ENCODE measurements at places on chromosomes 13 and 19.

- DNase-seq: no peak
Measured at GRCh38 chr13:65926750-65927171, 1303.4 kb downstream of the PCDH9 start.

DNA sequence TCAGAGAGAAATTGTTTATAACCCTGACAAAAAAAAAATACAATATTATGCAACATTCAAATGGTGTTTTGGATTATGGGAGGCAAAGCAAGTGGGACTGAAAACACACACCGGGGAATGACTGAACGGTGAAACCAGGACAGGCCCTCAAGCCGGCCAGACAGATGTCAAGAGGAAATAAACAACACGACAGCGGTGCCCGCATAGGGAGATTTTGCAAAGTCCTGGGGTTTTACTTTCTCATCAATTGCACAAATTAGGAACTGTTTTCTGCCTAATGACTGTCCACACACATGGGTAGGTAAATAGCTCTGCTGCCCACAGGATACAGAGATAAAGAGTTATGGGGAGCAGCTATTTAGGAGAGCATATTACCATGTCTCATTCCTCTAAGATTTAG, 134.5 kb downstream of the IRS2 start:
- no peak for DNase-seq

DNA sequence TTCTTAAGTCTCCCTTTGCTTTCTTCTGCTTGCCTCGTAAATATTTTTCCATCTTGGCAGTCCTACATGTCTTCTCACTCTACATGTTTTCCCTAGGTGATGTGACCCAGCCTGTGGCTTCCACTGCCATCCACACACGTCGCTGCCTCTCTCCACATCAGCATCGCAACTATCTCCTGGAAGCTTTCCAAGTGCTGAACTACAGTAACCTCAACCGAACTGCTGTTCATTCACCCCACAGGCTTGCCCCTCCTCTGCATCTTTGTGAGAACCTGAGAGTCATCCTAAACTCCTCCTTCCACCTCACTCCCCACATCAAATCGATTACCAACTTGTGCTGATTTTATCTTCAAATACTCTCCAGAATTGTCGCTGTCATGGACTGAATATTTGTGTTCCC, 41.2 kb upstream of the USPL1 start:
- DNase-seq: no peak

GRCh38 chr13:32824675-32825074, 191.5 kb upstream of the KL start:
- no peak for DNase-seq

GRCh38 chr13:52449331-52450011, 963 bp downstream of the VPS36 start:
- no peak for DNase-seq

Data from stimulated activated CD4-positive, alpha-beta T cell treated with anti-CD3 and anti-CD28 coated beads, TNF-alpha, amount 100 ng/mL, for 1 hour (primary cell).